ENCODE measurements at places on chromosomes 5 and 9. TPM values are rescaled to one million over a fixed set of nuclear protein-coding genes. Genes with fewer than 3 reads are reported as not detected.

BTNL8 gene
- total RNA-seq: not detected

SPINK4 gene
- total RNA-seq: not detected

SPACA9 gene
- 2.0 TPM for total RNA-seq

ZBED3 gene
- 1.6 TPM for total RNA-seq

SEMA6A gene
- total RNA-seq: 15.5 TPM

ASTN2 gene
- total RNA-seq: 23.2 TPM

BHMT2 gene
- total RNA-seq: 0.41 TPM

ADAMTS12 gene
- 1.2 TPM for total RNA-seq

GRAMD2B gene
- total RNA-seq: 6.5 TPM

ADRB2 gene
- total RNA-seq: 0.82 TPM

PCDHB5 gene
- total RNA-seq: 7.3 TPM

CARD9 gene
- total RNA-seq: 0.41 TPM

- DNase-seq: no peak
Observed at GRCh38 chr5:73740274-73740790, 114.3 kb downstream of the ARHGEF28 start.

DNA sequence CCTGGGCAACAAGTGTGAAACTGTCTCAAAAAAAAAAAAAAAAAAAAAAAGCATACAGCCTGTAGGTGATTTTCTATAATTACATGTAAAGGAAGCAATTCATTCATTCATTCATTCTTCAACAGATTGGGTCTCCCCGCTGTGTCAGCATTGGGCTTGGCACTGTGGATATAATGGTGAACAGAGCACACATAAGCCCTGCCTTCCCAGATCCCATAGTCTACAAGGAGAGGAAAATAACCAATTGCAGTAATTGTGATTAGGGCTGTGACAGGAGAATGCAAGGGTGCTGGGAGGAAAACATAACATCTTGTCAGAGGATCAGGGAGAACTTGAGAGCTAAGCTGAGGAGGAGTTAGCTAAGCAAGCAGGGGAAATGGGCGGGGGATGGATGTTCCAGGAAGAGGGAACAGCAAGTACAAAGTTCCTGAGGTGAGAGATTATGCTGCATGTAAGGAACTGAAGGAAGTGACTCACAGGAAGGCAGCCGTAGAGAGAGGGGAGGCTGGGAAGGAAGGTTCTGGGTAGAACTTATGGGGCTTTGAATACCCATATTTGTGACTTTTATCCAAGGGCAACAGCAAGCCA is 24.0 kb upstream of the KLF9 start:
- no peak for DNase-seq

DNA sequence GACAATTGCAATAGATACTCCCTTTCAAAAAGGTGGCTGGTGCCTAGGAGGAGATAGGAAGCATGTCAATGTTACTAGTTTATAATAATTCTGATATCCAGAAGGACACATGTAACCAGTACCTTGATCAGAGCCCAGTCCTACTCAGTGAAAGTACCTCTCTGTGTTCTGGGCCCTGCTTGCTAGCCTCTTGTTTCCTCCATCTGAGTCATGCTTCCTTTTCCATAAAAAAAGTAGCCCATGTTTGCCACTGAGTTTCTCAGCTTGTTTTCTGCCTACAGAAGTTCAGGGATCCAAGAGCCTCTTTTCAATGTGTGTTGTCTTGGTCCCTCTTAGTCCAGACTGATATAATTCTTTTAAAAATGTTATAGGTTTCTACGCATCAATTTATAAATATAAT is 149.0 kb downstream of the SSBP2 start:
- DNase-seq: no peak

DNA sequence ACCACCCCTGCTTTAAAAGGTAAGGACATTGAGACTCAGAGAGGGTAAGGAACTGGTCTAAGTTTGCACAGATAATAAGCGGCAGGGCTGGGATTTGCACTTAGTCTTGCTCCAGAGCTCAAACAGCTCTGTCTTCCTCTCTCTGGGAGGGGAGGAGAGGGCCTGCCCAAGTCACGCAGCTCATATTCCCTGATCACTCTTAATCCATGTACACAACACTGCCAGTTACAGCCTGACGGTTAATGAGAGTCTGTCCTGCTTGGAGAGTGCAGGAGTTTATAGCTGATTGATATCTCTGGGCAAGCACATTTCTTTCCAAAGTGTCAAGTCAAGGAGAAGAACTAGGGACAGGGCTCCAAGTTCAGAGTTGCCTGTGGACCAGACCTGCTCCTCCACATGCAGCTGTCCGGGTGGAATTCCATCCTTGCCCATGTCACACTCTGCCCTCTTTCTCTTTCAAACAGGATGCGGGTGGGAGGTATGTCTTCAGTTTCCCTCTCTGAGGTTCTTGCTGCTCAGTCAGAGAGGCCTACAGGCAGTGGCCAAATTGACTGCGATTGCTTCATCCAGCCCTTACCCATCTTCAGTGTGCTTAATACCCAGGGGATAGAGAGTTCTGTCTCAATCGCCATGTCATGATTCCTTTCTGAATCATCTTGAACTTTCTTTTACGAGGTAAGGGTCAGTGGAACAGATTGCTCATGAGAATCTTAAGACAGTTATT is 54.5 kb downstream of the GALNT12 start:
- no peak for DNase-seq

- DNase-seq: no peak
Observed at GRCh38 chr9:135865531-135865930, 41.8 kb downstream of the CAMSAP1 start.

DNA sequence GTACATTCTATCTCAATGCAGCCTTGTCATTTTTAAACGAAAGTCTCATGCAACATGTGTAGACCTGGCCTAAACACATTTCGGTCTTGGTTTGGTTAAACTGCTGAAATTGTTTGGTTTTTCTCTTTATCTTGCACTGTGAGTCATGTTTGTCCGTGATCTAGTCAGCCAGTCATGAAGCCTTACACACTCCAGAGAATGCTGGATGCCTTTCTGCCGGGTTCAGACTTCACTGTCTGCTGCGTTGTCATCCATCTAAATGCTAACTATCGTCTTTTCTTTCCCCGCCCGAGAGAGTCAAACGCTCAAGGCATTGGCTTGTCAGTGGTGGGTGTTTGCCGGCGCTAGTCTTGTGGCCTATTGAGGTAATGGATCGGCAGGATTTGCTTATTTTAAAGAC is 1194.6 kb upstream of the WWC1 start:
- no peak for DNase-seq

- DNase-seq: no peak
Observed at GRCh38 chr5:43627028-43627427, 24.0 kb downstream of the NNT start.

- no peak for DNase-seq
Observed at GRCh38 chr9:35679766-35680330, 6.1 kb downstream of the CA9 start.

GRCh38 chr5:112353678-112354077 is 65.4 kb downstream of the EPB41L4A start:
- no peak for DNase-seq

GRCh38 chr9:5360341-5360740 is 20.7 kb upstream of the RLN1 start:
- DNase-seq: no peak

DNA sequence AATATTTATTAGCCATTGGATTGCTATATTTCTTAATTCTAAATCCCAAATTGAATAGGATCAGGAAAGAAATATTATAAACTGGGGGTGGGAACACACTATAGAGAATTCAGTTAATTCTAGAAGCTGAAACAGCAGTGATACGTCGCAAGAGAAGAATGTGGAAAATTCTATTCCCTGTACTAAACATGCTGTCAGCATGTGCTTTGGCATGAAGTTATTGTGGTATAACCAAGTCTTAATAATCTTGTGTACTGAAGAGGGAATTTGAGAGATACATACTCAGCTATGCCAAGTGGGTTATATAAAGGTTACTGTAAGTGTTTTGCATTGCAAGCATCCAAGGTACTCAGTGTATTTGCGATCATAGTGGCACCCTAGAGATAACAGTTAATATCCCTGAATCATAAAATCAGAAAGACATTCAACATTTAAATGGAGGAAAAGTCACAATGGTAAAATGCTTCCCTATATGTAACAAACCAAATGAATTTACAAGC is 1492.9 kb upstream of the C9orf72 start:
- no peak for DNase-seq

DNA sequence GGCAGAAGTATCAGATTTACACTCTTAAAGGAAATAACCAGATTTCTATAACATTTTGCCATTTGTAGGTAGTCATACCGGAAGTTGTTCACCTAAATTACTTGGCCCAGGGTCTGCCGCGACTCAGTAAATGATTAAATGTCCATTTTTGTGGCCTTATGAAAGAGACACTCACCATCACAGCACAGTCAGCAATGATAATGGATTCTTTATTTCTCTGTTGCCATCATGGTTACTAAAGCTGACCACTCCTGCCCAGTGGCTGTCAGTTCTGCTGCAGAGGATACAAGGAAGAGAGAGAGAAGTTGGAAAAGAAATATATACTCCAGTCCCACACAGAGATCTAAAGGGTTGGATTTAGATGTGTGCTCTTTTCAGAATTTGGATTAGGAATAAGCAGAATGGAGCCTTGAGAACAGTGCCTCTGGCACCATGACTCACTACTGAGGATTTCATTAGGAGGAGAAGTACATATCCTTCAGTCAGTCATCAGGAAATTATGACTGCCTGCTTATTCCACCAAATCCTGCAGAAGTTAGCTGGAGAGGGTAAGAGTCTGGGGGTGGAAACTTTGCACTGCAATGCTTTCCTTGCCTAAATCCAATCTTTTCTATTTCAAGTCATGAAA is 72.8 kb upstream of the EFNA5 start:
- no peak for DNase-seq

GRCh38 chr9:28909526-28909925 is 1336.2 kb upstream of the C9orf72 start:
- no peak for DNase-seq

GRCh38 chr5:13591621-13592020 is 352.9 kb downstream of the DNAH5 start:
- DNase-seq: no peak

DNA sequence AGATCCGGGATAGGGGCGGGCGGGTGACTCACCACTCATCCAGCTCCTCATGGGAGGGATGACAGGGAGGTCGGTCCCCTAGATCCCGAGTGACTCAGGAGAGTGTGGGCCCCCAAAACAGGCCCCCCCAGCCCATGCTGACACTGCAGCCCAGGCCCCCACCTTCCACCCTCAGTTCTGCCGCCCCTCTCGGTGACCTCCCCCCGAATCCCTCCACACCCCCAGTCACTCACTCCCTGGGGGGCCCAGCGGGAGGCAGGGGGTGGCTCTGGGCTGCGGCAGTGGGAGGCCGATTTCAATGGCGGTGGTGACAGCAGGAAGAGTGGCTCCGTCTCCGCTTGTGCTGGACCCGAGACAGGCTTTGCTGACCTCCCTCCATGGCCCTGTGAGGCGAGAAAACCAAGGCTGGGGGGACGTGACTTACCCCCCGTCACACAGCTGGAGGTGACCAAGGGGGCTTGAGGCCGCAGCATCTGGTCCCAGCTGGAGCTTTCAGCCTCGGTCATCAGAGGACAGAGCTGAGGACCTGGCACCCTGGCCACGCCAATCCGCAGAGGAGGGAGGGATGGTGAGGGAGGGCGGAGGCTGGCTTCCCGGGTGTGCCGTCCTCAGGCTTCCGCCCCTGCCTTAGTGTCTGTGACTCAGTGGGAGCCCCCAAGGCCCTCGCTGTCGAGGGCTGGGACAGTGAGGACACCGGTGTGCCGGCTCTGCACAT is 9.0 kb downstream of the GPSM1 start:
- DNase-seq: no peak

DNA sequence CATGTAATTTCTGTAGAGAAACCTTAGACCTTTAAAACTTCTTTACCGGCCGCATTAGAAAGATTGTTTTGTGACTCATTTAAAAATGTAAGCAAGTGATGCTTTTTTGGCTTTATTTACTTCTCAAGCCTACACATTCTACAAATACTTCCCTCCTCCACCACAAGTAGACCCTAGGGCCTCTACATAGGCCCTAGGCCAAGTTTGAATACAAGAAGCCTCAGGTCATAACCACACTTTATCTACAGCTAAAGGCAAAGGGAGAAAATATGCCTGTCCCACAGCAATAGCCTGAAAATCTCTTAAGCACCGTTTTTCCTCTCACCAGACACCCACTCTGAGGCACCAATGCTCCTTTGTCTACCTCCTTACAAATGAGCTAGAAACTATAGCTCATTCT is 53.9 kb downstream of the CSNK1A1 start:
- DNase-seq: no peak

- no peak for DNase-seq
Observed at GRCh38 chr5:73652391-73652790, 26.4 kb downstream of the ARHGEF28 start.

- DNase-seq: no peak
Observed at GRCh38 chr5:137714946-137715345, 20.9 kb downstream of the KLHL3 start.

DNA sequence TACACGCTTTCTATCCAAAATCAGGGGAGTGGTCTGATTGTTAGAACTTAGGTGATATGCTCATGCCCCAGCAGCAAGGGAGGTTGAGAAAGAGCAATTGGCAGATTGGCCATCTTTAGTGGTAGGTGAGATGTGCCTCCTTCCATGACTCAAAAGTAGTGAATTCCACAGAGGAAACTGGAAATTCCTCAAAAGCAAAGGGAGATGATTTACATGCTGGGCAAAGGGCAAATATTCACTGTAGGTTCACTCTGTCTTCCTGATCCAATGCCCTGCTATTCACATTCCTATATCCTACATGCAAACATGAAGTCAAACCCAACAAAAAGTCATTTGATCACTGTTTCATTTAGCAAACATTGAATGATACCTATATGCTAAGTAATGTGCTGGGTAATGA is 130.1 kb upstream of the ZNF608 start:
- DNase-seq: no peak

DNA sequence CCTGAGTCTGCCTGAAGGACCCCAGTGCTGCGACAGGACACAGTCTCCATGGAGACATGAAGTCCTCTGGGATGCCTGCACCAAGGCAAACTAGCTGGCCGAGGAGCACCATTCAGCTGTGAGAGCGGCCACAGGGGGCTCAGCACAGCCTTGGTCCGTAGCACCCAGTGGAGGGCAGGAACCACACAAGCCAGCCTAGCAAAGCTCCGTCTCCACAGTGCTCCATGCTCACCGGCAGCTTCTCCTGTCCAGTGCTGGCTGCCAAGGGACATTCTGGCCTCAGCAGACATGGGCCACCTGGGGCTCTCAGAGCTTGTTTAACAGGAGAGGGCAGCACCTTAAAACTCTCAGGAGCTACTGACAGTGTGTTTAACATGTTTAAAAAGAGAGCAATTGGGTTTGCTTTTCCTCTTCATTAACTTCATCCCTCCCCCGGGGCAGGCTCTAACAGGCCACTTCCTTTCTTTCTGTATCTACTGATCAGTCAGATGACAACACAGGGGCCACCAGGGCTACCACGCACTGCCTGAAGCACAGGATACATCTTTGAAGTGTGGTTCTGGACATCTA is 57.0 kb downstream of the SECISBP2 start:
- DNase-seq: no peak

- DNase-seq: no peak
Observed at GRCh38 chr5:115068239-115069086, 101.2 kb downstream of the TRIM36 start.

- no peak for DNase-seq
Observed at GRCh38 chr9:35797311-35798109, 6.1 kb downstream of the NPR2 start.

DNA sequence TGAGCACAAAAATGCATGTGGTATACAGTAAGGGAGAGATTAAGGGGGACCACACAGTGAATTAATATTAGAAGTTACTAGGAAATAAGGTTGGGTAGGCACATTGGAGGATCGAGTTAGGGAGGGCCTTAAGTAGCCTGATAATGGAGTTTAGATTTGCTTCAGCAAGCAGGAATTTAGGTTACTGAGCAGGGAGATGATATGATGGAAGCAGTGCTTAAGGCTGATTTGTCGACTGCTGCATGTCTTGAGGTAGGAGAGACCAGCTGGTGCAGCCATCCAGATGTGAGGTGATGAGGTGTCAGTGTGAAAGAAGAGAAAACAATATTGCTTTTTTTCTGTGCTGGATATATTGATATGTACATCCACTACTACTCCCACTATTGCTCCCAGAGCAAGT is 55.2 kb upstream of the ACTBL2 start:
- DNase-seq: no peak

Data from frontal cortex (tissue), 4 donors.